MCF 10A (cell line): ENCODE measurements at places on chromosomes 3 and 15. TPM values are rescaled to one million over a fixed set of nuclear protein-coding genes. Genes with fewer than 3 reads are reported as not detected.
A peak's percentile ranks its signal among the peaks of the same experiment; 100 is the strongest.

DNA sequence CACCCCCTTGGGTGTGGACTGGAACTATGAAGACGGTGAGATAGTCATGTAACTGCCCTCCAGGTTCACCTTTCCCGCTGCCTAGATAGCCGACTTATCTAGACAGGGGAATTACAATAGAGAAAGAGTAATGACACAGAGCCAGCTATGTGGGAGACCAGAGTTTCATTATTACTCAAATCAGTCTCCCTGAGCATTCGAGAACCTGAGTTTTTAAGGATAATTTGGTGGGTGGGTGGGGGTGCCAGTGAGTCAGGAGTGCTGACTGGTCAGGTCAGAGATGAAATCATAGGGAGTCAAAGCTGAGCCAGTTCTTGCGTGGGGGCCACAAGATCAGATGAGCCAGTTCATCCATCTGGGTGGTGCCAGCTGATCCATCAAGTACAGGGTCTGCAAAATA, 19.7 kb upstream of the DNAJC19 start:
- DNase-seq = no peak

DNA sequence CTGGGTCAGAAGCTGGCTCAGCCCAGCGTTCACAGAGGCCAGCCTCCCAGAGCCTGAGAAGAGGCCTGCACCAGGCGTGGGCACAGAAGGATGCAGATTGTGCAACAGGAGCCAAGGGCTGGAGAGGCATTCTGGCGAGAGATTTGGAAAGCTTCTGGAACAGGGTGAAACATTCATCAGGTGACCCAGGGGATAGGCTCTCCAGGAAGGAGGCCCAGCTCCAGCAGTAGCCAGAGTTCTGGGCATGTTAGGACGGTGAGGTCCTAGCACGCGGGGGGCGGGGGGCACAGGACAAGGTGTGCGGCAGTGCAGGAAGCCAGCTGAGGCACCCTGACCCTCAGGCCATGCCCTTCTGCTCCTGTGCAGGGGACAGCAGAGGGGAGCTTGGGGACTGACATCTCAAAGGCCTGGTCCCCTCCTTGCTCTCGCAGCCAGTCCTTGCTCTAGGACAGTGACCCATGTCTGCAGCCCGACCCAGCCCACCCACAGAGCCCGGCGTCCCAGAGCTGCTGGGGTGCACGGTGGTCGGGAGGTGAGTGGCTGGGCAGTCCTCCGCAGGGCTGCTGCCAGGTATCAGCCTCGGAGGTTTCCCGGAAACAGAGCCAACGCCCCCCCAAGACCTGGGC, 111.7 kb upstream of the KLF13 start:
- peak; percentile 98 for DNase-seq

GRCh38 chr15:83815506-83815905, 161.6 kb downstream of the ADAMTSL3 start:
- DNase-seq = no peak

The SLC2A2 gene
- not detected in 2 replicates for total RNA-seq

The XCR1 gene
- not detected in 2 replicates for total RNA-seq

The THPO gene
- not detected in 2 replicates for total RNA-seq
